ENCODE measurements at places on chromosomes 7 and 10.

DNA sequence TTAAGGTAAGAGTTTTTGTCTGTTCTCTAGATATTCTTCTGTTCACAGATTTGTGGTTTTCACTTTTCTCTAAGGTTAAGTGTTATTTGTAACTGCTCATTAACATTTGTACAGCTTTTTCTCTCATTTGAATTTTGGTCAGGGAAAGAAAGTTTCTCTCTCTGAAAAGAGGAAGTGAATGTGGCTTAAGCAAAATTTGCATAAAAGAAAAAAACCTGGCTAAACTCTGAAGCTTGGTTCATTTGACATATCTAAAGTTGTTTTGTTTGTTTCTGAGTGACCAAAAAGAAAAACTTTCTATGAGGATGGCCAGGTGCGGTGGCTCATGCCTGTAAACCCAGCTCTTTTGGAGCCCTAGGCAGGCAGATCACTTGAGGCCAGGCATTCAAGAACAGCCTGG, 22.0 kb upstream of the SLC26A4 start:
- DNase-seq: no peak

GRCh38 chr10:14560791-14561765, 213.6 kb downstream of the FAM107B start:
- no peak for DNase-seq

GRCh38 chr7:73521636-73522104, 423 bp downstream of the BAZ1B start:
- DNase-seq: peak; percentile 91

- no peak for DNase-seq
Measured at GRCh38 chr7:149680331-149681025, 92.9 kb downstream of the ZNF467 start.

DNA sequence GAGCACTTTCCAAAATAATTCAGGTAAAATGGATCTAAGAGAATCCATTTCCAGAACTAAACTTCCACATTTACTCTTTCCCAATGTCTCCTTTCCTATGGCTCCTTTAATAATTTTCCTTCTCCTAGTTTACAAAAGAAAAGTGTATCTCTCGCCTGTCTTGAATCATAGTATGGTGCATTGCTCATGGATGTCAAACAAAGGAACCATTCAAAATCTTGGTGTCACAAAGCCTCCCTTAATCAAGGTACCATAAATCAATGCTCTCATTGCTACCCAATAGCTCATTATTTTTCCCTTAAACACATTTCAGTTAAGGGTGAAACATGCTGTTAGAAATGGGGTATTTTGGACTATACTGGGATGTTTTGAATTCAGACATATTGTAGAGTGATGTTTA, 57.6 kb upstream of the KCNMA1 start:
- DNase-seq: no peak

- no peak for DNase-seq
Measured at GRCh38 chr7:35551321-35552081, 143.4 kb downstream of the HERPUD2 start.

- DNase-seq: no peak
Measured at GRCh38 chr10:33657154-33657908, 322.9 kb upstream of the NRP1 start.

GRCh38 chr7:143355450-143356385, 6.8 kb downstream of the FAM131B start:
- DNase-seq: no peak

DNA sequence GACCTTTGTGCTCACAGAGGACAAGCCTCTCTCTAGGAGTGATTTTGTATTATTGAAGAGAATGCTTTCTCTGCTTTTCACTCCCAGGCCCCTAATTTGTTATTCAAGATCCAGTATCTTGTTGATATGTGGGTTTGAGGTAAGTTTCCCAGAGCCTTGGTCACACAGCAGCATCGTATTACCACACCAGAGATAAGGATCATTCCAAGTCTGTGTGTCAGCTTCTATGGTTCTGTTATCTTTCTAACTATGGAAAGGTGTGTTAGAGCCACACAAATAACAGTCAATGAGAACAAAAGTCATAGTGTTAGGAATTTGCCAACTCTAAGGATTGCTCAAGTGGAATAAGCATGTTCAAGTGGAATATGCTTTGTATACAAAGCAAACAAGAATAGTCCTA, 1208.3 kb downstream of the GATA3 start:
- DNase-seq: no peak

GRCh38 chr10:121459622-121460453, 138.4 kb downstream of the FGFR2 start:
- no peak for DNase-seq

DNA sequence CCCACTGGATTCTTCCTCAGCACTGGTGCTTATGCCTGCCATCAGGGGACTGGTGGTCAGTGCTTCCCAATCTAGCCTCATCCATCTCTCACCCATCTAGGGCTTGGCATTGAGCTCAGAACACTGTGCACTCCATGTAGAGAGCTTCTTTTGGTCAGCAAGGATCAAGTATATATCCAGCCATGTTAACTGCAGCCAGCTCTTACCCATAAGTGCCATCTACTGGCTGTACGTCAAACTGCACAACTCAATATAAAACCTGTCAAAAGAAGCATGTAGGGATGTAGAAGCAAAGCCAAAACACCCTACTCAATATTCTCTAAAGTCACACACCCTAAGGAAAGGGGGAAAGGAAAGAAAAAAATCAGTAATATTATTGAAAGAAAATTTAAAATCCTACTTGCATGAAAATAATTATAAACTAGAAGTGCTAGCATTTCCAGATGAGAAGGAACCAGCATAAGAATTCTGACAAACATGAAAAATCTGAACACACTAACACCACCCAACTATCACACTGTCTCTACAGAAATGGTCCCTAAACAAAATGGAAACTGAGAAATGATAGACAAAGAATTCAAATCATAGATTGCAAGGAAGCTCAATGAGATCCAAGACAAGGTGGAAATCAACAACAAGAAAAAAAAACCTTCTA, 531.1 kb upstream of the STEAP1 start:
- peak; percentile 47 for DNase-seq

DNA sequence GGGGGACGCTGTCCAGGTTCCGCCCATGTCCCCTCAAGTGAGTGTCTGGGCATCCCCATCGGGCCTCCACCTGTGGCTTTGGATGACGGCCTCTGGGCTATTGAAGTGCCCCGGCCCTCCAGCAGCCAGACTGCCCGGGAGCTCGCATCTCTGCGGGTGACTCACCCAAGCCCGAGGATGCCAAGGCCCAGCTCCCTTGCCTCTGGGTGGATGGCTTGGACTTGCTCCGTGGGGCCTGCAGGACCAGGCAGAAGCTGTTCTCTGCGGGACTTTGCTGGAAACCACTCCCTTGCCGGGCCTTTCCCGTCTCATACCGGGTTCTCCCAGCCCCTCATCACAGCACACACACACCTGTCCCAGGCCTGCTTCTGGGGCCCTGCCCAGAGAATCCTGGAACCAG, 22.4 kb downstream of the DPYSL4 start:
- no peak for DNase-seq

GRCh38 chr10:61821153-61821552, 80.3 kb upstream of the ARID5B start:
- DNase-seq: no peak

DNA sequence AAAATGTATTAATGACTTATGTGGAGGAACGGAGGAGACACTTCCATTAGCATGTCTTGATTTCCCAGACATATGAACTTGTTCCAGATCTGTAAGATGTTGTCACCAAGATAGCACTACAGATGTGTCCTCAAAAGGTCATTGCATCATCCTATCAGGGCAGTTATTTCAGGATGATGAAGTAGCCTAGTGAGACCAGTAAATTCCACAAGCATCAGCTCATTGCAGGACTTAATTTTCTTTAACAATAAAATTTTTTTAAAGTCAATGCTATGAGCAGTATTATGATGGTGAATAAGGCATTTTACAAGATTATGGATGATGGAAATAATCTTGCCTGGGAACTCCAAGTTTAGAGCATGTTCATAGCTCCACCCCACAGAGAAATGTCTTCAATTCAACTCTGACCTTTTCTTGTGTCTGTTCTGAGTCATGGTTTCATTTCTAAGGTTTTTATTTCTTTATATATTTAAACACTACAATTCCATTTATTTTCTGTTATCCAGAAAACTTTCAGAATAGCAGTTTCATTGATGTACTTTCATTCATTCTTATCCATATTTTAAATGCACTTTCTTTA, 1203.3 kb upstream of the CELF2 start:
- no peak for DNase-seq

DNA sequence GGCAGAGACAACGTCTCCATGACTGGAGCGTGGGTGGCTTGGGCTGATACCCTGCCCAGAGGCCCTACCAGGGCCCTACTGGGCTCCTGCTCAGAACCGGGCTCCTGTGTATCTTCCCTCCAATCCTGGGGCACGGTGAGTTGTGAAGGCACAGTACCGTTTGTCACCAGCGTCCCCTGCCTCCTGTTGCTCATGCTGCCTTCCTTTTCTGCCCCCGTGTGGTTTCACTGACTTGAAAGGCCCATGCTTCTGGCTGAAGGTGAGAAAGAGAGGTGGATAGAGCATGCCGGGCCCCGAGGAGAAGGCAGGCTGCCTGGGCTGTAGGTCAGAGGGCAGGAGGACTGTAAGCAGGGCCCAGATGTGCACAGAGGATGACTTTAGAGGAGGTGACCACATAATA, 9.1 kb upstream of the DMBT1 start:
- no peak for DNase-seq

DNA sequence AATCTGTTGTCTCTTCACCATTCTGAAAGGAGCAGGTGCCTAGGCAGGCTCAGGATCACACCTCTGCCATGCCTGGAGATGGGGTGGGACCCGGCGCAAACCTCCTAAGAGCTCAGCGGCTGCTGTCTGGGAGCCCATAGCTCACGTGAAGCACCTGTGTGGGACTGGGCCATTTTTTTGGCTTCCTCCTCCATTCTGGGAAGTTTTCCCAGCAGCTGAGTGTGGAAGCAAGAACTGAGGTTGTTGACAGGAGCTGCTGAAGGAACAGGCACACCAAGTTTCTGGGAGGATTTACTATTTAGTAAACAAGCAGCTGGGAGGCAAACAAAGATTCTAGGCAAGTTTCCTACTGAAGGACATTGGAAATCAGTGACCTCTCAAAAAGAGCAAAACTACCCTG, 77.3 kb downstream of the FAM13C start:
- no peak for DNase-seq

DNA sequence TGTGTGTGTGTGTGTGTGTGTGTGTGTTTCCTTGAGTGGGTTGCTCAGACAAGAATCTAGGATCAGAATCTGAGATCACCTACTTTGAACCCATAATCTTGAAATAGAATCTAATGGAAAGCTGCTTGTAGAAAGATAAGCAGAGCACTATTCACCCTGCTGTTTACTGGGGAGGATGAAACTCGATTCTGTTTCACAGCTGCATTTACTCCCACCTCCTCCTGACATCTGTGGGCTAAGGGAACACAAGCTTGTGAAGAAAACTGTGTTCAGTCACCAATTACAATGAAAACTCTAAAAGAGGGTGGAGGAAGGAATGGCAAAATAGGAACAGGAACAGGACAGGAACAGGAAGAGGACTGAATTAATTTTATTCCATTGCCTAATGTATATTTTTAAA, 269.5 kb downstream of the TSPAN12 start:
- no peak for DNase-seq

GRCh38 chr7:128795129-128795528, 3.4 kb downstream of the CCDC136 start:
- DNase-seq: no peak

GRCh38 chr7:151650161-151650560, 130.5 kb upstream of the RHEB start:
- DNase-seq: no peak

DNA sequence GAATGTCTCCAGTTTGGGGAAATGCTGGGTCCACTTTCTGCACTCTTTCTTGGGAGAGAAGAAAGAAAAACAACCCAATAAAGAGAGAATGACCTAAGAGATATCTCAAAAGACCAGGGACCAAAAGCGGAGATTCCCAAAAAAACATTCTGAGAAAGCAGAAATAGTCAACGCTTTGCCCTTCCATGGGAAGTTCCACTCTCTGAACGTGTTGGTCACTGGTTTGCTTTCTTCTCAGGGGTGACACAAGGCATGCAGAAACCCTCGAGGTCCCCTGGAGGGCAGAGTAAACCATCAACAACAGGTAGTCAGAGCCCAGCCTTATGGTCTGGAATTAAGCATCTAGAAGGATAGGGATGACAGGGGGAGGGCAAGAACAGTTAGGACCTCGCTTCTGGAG, 26.2 kb upstream of the AOAH start:
- DNase-seq: no peak

DNA sequence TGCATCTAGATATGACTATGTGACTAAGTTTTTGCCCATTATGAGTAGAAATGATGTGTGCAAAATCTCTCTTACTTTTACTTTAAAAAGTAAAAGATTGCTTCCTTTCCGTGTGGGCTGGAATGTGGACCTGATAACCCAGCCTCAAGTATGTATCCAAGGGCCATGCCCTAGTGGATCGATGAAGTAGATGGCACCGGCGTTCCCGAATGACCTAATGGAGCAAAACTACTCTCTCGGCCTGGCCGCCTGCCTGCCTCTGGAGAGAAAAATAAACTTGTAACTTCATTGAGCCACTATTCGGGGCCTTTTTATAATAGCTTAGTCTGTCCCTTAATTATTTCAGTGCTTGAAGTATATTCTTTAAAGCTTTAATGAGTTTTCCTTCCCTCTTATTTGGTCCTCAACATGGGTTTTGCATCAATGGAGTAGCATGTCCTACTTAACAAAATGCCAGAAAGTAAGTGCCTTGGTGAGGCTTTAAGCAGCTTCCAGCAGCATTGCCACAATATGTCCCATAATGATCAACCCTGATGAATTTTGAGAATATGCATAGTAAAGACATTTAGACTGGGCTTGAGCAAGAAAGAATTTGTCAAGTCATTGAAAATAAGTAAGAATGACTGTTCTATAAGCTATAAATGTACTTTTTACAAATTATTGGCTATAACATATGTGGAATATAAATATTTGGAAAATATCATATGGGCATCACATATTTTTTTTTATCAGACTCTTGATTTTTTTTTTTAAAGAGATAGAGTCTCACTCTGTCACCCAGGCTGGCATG, 61.4 kb downstream of the PLXDC2 start:
- no peak for DNase-seq

GRCh38 chr10:122981066-122981464, 864 bp downstream of the PSTK start:
- peak; percentile 25 for DNase-seq

GRCh38 chr7:98483276-98483963, 82.5 kb upstream of the BAIAP2L1 start:
- no peak for DNase-seq

DNA sequence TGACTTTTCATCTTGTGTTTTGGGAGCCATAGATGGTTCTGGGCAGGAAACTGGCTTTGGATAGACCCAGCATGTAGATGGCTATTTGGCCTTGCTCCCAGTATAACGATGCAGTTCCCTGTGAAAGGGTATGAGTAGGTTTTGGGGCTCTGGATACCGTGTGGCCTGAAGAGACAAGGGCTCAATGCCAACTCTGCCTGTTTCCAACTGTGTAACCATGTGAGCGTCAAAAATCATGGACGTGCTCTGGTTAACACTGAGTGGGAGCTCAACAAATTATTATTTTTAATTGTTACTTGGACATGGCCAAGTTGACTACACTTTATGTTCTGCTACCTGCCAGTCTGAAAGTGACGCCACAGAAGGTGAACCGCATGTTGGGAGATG, 41.8 kb downstream of the EGFR start:
- no peak for DNase-seq

Measured in D341Med (cell line).